ENCODE measurements at places on chromosomes 2 and 18.

- no peak for DNase-seq
Observed at GRCh38 chr18:23640052-23640451, 22.7 kb downstream of the ANKRD29 start.

GRCh38 chr2:15976354-15976753, 36.0 kb downstream of the MYCN start:
- DNase-seq: no peak

- no peak for DNase-seq
Observed at GRCh38 chr2:127104881-127105655, 1.9 kb downstream of the BIN1 start.

- no peak for DNase-seq
Observed at GRCh38 chr2:219743548-219743947, 116.1 kb downstream of the SLC4A3 start.

- DNase-seq: no peak
Observed at GRCh38 chr2:28153851-28154250, 238.8 kb upstream of the FOSL2 start.

- no peak for DNase-seq
Observed at GRCh38 chr18:76764291-76764901, 58.0 kb upstream of the ZNF236 start.

GRCh38 chr2:94622113-94622618, 249.1 kb upstream of the TEKT4 start:
- DNase-seq: no peak

DNA sequence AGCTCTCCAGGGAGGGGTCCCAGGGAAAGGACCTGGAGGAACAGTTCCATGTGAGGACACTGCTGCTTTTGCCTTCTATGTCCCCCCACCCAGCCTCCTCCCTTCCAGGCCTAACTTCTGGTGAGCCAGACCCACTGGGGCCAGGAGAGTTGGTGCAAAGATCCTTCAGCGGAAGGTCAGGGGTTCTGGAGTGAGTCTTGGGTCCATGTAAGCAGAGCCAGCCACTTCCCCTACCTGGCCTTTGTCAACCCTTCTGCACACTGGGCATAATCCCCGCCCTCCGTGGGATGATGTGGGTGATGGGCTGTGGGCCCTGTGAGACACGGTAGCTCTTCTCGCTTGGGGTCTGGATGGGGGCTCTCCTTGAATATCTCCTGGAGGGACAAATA, 76.9 kb downstream of the RHOB start:
- no peak for DNase-seq

- no peak for DNase-seq
Observed at GRCh38 chr2:232139171-232139594, 177.7 kb downstream of the DIS3L2 start.

GRCh38 chr2:211423018-211423417, 866.6 kb downstream of the CPS1 start:
- DNase-seq: no peak
